ENCODE measurements at places on chromosomes 6 and 20.

DNA sequence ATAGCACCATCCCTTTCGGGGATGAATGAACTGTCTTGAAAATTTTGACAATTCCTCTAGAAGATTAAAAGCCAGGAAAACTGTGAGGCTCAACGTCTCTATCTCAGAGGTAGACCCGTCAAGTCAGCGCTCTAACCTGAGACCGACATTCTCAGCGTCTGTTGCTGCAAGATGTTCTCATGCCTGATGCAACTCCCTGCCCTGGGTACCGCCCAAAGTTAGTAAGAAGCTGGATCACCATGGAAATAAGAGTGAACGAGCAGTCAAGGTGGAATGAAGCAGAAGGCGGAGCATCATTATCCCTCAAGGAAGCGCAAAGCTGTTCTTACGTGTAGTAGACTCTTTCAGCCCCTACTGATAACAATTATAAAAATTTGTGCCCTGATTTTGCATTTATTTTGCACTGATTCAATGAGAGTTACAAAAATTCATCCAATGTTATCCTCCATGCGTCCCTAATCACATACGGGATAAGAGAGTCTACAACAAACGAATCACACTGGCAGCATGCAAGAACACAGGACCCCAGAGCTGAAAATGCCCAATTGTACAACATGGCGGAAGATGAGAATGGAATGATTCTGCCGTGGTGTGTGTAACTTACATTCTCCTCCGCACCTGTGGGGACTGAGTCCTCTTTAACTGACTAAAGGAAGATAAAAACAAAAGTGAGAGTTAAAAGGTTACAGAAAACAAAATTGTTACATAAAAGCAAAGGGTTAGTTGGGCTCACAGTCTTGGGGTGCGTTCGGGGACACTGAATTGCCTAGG is 95.4 kb downstream of the BCAS1 start:
- no peak for DNase-seq

- DNase-seq, result no peak
Measured at GRCh38 chr6:14772188-14772587, 473.7 kb upstream of the JARID2 start.

DNA sequence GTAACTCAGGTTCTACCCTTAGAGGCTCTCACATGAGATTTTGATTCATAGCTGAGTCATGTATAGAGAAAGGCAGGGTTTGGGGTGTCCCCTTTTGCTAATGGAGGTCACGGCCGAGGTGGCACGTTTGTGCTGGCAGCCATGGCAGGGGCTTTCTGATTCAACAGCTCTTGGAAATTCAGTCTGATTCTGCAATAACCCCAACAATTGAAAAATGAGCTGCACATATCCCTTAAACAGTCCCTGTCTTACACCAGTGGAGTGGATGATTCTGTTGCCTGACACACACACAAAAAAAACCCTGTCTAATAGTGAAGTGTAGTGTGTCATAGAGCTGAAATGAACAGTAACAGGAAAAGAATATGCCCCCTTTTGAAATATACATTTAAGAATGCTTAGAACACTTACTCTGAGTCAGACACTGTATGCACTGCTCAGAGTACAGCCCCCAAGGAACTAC is 40.4 kb upstream of the ARG1 start:
- peak; percentile 15 for DNase-seq

- DNase-seq, result peak; percentile 19
Measured at GRCh38 chr20:63234693-63235398, 859 bp upstream of the BIRC7 start.

DNA sequence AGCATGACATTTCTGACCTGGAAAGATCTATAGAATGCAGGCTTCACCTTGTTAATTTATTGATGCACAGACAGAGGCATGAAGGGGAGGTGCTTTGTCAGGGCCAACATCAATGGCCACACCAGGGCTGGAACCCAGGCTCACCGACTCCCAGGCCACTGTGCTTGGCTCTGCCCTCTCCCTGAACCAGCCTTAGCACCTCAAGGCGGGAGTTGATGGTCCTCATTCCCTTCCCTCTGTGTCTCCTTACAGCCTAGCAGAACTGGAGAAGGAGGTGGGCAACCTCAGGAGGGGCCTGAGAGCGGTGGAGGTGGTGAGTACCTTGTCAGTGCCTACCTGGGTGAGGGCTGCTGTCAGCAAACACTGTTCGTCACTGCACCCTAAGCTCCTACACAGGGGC is 35.6 kb downstream of the MOCS1 start:
- DNase-seq, result no peak

GRCh38 chr6:137387096-137387764 is 107.0 kb downstream of the OLIG3 start:
- DNase-seq, result no peak

DNA sequence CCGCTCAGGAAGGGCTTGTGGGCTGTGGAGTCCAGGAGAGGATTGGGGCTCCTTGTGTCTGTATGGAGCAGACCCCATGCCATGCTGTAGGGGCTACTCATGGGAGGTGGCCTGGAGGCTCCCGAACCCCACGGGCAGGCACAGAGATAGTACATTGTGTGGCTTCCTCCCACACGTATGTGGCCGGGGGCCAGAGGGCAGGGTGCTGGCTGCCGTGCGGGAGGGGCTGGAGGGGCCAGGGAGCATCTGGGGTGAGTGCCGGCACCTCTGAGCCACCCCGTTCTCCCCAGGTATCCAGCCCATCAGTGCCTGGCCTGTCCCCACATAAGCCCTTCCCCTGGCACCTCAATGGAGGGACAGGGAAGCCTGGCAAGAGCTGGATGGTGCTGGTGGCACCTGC is 7.6 kb downstream of the RBBP8NL start:
- no peak for DNase-seq

Data from CD4-positive, CD25-positive, alpha-beta regulatory T cell (primary cell).